ENCODE measurements at places on chromosomes 5 and 9. TPM values are rescaled to one million over a fixed set of nuclear protein-coding genes. Genes with fewer than 3 reads are reported as not detected.
A peak's percentile ranks its signal among the peaks of the same experiment; 100 is the strongest.

The TRPM6 gene
- 3.8 TPM for polyA plus RNA-seq

The BAAT gene
- polyA plus RNA-seq, result 19.8 TPM

The GPR150 gene
- polyA plus RNA-seq, result 1.0 TPM

The C5orf46 gene
- polyA plus RNA-seq, result 2.7 TPM

The FYB1 gene
- 1.1 TPM for polyA plus RNA-seq

- DNase-seq, result no peak
These were observed 14.1 kb upstream of the NTRK2 start for GRCh38 chr9:84655447-84655846.

GRCh38 chr5:100904259-100904861 is 1.3 kb upstream of the ST8SIA4 start:
- peak; percentile 17 for DNase-seq

DNA sequence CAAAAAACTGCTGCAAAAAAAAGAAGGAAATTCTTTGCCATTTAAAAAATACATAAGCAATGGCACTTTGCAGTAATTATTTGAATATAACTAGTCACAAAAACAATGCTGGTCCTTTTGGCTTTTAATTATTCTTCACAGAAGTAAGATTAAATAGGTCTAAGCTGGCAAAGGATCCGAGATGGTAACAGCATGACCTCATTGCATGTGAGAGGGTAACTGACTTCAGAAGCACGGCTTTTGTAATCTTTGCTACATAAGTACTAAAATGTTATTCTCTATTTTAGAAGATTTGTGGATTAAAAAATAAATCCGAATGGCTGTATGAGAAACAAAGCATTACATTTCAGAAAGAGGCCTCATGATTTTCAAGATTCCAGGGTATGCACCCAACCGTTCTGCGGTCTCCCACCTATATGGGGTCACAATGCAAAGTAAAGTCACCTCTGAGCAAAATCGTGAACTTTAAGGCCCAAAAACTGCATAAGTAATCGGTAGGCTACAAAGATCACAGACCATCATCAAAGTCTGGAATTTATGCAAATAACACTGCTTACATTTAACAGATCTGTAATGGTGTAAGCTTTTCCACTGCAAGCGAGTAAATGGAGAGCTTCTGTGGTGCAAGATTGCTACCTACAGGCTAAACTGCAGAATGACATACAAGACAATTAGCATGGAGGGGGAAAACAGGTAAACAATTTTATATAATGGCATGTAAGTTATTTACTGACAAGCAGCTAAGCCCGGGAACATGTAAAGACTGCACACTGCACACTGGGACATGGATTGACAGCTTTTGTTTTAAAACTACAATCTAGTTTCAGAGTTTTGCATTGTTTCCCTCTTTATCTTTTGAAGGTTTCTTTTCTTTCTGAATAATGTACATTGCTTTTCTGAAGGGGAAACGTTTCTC is 231.6 kb downstream of the SLF1 start:
- peak; percentile 61 for DNase-seq

- DNase-seq, result no peak
These were observed 272.2 kb downstream of the PRELID2 start for GRCh38 chr5:145562931-145563330.

DNA sequence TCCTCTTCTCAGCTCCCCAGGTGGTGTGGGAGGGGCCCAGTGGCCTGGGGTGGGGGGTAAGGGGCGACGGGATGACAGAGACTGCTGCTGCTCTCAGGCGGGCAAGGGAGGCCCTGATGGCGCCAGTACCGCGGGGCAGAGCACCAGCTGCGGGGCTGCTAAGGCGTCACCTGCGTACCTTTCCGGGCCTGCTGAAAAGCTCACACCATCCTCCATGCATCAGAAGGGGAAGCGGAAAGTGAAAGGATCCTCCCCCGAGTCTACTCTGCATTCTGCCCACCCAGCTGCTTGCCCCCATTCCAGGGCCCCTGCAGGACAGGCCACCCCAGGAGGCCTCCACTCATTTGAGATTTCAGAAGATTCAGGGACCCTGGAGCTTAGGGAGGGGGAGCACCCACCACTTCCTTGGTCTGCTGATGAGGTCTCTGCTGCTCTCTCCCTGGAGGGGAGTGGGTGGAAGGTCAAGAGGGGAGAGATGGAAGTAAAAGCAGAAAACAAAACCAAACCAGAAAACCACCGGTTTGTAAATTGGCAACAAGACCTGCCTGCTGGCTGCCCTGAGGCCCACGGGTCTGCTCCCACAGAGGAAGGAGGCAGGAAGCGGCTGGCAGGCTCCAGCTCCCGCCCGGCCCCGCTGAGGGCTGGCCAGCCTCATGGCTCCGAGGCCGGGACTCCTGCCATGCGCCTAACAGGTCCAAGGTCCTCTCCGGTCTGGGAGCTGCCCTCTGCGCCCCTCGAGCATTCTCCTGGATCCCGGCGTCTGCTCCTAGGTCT is 33.6 kb downstream of the PRRT1B start:
- no peak for DNase-seq

GRCh38 chr5:164688437-164688836 is 1183.0 kb downstream of the MAT2B start:
- DNase-seq, result no peak

DNA sequence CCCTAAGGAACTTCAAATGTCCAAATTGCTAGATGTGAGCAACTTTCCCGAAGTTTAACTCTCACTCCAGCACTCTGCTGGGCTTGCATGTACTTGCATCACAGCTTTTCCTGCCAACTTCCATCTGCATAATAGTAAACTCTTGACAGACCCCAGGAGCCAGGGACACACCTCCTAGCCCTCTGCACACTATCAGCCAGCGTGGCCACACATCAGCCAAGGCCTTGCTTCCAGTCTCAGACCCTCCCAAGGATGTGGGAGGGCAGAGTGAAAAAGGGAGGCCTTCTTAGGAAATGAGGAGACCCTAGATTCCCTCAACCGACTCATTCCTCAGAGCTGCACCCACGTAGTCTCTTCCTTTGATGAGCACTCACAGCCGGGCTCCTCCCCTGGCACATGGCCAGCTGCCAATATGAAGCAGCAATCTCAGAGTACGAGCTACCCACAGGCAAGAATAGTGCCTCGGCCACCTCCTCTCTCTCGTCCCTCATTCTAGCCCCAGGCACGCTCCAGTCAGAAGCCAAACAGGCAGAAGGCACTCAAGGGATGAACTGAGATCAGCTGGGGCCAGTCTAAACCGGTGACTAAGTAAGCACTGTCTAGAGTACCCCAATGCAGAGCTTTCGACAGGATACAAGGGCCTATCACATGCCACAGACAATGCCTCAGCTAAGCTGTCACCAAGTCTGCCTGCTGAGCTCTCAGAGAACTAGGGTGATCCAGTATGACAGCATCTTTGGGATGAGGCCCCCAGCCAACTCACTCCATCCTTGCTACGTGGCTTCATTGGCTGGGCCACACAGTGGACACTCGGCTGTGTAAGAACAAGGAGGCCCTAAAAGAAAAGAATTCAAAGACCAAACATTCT is 2.3 kb downstream of the P4HA2 start:
- DNase-seq, result peak; percentile 66

DNA sequence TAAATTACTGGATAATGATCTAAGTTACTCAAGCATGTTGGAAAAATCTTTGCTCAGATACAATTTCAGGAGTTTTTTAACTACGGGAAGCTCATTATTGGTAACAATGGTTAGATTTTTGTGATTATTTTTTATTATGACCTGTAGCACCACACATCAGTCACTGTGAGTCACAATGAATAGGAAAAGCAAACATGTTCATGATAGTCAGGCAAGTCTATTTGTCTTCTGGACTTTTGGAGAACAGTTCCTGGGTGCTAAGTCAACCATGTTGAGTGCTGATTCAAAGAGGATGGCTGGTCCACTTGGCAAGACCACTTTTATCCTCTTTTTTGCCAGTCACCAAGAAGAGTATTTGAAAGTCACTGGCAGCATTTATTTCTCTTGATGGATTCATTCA is 403.2 kb downstream of the KIF4B start:
- no peak for DNase-seq

DNA sequence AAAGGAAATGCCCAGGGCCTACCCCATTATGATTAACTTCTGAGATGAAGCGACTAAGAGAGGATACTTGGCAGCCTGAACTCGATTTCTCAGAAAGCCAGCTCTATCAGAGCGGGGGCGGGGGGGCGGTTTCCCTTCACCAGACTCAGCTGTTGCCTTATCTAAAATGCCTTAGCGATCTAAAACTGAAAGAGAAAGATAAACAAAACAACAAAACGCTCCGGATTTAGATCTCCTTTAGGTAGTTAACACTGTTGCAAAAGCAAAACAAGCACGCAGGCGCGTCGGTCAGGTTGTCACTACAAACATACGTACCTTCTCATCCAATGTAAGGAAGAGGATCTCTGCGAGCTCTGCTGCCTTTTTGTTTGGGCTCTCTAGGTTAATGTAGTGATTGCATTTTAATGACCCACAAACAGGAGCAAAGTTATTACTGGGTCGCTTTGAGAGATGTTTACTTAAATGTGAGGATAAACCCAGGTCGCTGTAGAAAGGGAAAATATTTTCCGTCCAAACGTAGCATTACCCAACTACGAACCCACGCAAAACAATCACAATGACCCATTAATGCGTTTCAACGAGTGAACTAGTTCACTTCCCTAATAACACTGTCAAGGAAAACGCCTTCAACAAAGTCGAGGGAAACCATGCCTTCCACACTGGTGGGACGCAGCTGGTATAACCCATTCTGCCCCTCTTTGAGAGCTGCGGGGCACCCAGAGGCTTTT is 982 bp downstream of the EPB41L4A start:
- peak; percentile 51 for DNase-seq

DNA sequence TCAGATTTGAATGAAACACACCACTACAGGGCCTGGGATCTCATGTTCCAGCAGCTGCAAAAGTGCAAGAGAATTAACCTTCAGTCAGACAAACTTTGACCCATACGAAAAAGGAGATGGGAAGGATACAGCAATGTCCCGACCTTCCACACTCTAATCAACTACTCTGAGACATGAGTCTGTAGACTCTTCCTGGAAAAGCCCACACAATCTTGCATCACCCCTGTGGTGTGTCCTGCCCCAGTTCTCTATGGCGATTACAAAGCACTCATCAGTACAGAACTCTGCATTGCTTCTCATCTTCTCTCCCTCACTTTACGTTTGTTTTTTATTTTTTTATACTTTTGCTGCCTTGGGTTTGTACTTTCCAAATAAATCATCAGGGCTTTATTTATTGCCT is 241.0 kb upstream of the KIF2A start:
- no peak for DNase-seq

DNA sequence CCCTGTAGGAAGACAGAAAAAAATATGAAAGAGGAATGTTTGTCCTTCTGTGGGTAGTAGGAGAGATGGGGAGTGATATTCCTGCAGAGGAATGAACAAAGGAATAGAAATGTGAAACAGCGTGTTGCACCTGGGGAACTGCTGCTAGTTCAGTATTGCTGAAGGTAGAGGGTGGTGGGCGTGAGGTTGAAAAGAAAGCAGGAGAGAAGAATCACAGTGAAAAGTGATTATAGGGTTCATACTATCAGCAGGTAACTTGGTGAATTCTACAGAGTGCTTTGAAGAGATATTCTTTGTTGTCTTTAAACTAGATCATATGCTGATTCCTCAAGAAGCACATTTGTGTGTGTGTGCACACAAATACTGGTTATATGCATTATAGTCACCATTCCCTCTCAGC is 95.6 kb downstream of the ADGRV1 start:
- DNase-seq, result no peak

- no peak for DNase-seq
These were observed 528.1 kb upstream of the KLF4 start for GRCh38 chr9:108017671-108018070.

GRCh38 chr5:122612901-122613300 is 162.0 kb upstream of the SNX2 start:
- no peak for DNase-seq

DNA sequence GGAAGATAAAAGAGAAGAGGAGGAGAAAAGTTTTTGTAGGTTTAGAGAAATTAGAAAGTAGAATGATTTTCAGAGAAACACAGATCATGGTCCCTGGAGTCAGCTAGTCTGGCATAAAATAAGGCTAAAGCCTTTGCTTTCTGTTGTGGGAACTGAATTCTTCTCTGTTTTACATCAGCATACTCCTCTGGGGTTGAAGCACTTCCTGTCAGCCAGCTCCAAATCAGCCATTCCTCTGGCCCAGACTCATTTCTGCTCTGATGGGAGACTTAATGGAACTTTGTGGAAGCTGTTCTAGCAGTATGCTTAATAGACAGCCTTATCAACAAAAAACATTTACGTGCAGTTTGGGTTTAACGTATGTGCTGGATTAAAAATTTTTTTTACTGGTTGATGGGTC is 143.2 kb downstream of the HMHB1 start:
- no peak for DNase-seq

GRCh38 chr5:17336054-17336453 is 118.6 kb downstream of the BASP1 start:
- no peak for DNase-seq

DNA sequence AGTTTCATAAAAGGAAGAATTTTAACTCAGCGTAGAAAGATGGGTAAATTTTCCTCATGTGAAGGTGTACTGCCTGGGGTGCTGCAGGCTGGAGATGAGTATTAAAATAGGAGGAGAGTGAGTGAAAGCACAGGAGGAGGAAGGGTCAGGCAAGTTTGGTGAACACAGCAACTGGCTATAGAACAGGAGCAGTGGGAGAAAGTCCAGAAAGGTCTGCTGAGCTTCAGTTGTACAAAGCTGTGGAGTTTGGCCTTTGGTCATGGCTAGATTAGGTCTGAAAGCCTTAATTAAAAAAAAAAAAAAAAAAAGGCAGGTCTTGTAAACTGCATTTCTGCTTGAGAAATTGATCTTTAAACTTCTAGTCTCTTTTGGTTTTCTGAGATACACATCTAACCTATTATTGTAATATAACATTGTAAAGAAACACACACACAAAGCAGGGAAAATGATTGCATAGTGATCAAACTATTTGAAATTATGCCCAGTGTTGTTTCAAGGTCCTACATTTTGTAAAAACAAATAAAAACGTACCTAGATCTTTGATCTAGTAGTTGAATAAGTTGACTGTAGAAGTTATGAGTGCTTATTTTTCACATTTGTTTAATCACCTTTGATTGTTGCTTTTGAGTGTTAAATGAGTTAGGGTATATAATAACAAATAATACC is 43.6 kb downstream of the MAP3K1 start:
- DNase-seq, result peak; percentile 20

GRCh38 chr5:124124711-124125229 is 612.8 kb downstream of the CSNK1G3 start:
- DNase-seq, result no peak

DNA sequence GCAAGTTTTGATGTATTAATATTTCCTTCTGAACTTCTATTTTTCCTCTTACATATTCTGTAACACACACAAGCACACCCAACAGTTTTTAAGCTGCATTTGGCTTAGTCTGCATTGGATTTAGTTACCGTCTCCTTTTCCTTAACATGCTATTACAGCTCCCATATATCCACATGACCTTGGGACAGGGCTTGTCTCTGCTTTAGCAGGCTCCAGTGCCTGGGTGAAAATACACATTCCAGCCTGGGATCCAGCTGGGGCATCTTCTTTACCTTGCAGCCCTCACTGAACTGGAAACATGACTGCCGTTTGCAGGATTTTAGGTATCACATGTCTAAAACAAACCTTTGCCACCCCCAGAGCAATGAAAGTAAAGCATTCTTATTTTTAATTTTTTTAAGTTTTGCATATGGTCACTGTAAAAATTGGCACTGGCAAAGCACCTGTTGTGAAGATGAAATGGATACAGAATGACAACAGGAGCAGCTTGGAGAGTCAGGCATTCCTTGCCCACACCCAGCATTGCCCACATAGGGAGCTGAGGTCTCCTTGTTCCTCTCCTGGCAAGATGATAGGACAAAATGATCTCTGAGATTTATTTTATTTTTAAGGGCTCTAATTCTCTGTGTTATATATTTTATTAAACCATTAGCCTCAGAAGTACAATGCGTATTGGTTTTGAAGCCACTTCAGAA is 4.0 kb downstream of the GADD45G start:
- no peak for DNase-seq

Measured in hepatocyte (in vitro differentiated cells).